Right cardiac atrium (tissue), 5 donors: ENCODE measurements at places on chromosomes 2 and 18. TPM values are rescaled to one million over a fixed set of nuclear protein-coding genes. Genes with fewer than 3 reads are reported as not detected.

Gene CDH7
- 0.07 TPM for polyA plus RNA-seq

Gene REG1B
- 0.20 TPM for polyA plus RNA-seq

Gene CD207
- 0.18 TPM for polyA plus RNA-seq

Gene GPR155
- polyA plus RNA-seq, result 4.3 TPM

Gene MC5R
- polyA plus RNA-seq, result not detected

Gene TNFAIP6
- 3.1 TPM for polyA plus RNA-seq

Gene FAP
- polyA plus RNA-seq, result 0.43 TPM

Gene TMEM182
- 92.7 TPM for polyA plus RNA-seq

Gene CYS1
- 6.7 TPM for polyA plus RNA-seq

Gene CDK15
- polyA plus RNA-seq, result 0.25 TPM

Gene ACKR3
- polyA plus RNA-seq, result 22.5 TPM

Gene FIGN
- polyA plus RNA-seq, result 2.7 TPM

Gene CNGA3
- not detected for polyA plus RNA-seq

Gene CHRND
- polyA plus RNA-seq, result 0.09 TPM

Gene DNER
- 13.6 TPM for polyA plus RNA-seq

Gene GALNT5
- 0.34 TPM for polyA plus RNA-seq

Gene B3GNT7
- polyA plus RNA-seq, result 2.5 TPM

Gene ORMDL1
- 43.3 TPM for polyA plus RNA-seq

Gene ZNF804A
- not detected for polyA plus RNA-seq

Gene TMBIM1
- polyA plus RNA-seq, result 64.3 TPM

Gene NAT8
- polyA plus RNA-seq, result not detected

Gene VIL1
- 0.11 TPM for polyA plus RNA-seq

Gene FOXD4L1
- polyA plus RNA-seq, result 0.07 TPM

Gene ABCB11
- polyA plus RNA-seq, result 0.07 TPM

Gene NOTO
- polyA plus RNA-seq, result not detected

Gene OTOF
- polyA plus RNA-seq, result 0.25 TPM
